Activated naive CD4-positive, alpha-beta T cell treated with anti-CD3 and anti-CD28 coated beads for 36 hours (primary cell): ENCODE measurements at places on chromosomes 13 and 19. TPM values are rescaled to one million over a fixed set of nuclear protein-coding genes. Genes with fewer than 3 reads are reported as not detected.

DNA sequence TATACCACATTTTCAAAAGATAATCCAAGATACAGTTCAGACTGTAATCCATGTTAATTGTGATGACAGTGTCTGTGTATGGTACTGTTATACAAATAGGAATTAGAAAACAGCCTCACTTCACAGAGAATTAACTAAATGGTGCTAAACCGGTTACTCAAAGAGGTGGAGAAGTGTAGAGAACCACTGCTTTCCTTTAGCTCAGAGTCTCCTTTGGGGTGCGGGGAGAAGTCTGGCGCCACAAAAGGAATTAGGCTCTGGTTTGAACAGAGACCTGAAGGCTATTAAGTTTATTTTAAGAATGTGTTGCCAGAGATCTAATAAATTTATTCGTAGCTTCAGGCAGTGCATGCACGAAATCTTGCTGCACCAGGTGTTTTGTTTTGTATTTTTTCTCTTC, 65.8 kb downstream of the FREM2 start:
- DNase-seq, result no peak

DNA sequence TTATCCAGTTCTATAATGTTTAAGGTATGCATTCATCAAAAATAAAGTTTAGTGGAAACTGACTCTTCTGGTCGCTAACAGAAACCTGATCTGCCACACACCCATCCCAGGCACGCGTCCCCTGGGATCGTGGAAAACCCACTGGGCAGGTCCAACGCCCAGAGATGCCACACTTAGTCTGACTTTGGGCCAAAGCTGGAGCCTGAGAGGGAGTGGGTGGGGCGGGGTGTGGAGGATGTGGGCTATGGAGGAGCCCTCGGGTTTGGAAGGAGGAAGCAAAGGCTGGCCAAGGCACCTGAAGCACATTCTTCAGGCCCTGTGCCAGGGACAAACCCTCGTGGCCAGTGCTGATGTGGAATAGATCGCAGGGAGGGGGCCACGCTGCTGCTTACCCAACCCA, 2.5 kb downstream of the IGFL1 start:
- DNase-seq, result no peak

CDX2 gene
- not detected for total RNA-seq

PRR36 gene
- 0.07 TPM for total RNA-seq

- no peak for DNase-seq
Observed at GRCh38 chr13:50521006-50521830, 322.3 kb downstream of the DLEU7 start.

DNA sequence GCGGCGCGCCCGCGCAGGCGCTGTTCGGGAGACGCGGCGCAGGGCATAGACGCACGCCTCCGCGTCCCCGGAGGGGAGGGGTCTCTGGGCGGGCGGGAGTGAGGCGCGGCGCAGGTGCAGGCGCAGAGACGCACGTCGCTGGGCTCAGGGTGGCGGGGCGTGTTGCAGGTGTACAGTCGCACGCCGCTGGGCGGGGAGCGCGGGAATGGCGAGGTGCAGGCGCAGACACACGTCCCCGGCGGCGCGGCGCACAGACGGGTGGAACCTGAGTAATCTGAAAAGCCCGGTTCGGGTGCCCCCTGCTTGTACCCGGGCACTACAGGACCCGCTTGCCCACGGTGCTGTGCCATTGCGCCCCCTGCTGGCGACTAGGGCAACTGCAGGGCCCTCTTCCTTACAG, 44.7 kb downstream of the PLPP2 start:
- no peak for DNase-seq

NFKBIB gene
- 52.7 TPM for total RNA-seq

SIGLECL1 gene
- total RNA-seq, result not detected

DNA sequence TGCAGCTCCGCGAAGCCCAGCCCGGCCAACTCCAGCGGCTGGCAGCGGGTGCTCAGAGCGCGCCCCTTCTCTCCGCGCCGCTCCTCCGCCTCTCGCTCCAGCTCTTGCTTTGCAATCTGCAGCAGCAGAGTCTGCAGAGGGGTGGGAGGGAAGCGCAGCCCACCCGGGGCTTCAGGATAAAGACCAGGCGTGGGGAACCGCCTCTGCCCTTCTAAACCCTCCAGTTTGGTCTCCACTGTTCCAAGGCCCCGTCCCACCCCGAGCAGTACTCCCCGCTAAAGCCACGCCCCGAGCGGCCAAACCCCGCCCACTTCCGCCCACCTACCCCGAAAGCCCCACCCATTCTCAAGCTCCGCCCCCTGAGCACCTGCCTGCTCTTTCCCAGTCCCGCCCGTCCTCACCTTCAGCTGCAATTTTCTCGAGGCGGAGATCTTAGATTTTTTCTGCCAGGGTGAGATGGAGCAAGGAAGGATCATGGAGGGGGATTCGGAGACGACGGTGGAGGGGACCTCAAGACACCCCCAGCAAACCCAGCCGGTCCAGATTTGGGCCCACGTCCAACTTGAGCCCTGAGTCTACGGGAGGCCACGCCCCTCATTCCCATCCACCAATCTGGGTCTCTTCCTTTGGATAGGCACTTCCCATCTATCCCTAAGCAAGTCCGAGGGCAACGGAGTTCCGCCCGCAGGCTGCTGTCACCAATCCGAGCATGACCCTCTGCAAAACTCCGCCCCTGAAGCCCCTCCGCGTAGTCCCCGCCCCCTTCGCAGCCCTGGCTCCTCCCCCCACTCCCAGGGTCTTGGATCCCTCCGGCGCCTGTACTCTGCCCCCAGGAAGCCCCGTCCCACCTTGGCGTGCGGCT, 1.1 kb downstream of the TNNI3 start:
- DNase-seq, result peak; percentile 51

ZNF560 gene
- 0.12 TPM for total RNA-seq

DNA sequence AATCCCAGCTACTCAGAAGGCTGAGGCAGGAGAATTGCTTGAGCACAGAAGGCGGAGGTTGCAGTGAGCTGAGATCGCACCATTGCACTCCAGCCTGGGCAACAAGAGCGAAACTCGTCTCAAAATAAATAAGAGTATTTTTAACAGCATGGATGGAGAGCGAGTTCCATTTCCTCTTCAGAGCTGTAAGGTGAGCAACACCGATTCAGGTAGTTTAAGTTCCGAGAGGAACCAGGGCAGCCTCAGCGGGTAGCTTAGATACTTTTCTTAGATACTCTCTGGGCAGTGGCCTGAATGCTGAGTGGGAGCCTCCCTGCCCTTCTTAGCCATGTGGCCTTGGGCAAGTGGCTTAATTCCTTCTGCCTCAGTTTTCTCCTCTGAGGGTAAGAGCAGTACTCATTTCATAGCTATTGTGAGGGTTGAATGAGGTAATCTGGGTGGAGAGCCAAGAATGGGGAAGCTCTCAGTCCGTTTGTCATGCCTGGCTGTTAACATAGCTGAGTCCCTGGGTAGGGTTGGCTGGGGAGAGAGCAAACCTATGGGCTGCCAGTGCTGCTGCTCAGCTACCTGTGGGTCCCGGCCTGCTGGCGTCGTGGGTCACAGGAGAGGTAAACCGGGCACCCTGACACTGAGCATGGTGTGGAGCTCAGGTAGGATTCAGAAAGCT, 4.1 kb downstream of the ATP11A start:
- no peak for DNase-seq

- no peak for DNase-seq
Observed at GRCh38 chr13:78826312-78826711, 167.4 kb upstream of the OBI1 start.

GRCh38 chr19:46496304-46496703, 637 bp upstream of the PNMA8B start:
- no peak for DNase-seq

DNA sequence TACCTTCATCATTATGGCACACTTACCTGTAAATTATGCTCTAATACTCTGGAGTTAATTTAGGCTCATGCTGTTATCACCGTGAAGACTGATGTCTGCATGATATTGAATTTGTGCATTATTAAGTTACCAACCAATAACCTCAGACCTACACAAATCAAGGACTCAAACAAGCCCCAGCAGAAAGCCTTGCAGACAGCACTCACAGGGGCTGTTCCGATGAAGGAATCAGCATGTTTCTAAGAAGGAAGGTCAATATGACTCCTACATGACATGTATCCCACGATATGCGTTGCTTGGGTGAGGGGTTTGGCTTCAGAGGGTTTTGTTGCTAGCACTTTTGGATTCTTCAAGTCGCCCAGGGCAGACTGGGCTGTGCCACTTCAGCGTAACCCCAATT, 1071.2 kb upstream of the SLC10A2 start:
- DNase-seq, result no peak

DNA sequence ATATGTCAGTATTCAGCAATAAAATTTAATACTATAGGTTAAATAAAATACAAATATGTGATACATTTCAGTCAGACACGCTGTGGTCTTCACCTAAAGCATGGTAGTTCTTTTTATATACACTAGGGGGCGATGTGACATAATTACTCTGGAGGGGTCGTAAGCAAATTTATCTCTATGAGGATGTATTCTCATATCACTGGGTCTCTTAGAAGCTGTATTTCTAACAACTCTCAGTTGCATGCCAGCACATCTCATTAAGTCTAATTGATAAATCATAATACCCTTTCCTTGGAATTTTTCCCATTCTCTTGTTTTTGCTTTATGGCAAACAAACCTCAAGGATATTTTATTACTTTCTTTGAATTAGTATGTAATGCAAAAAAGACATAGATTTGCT, 3.9 kb upstream of the PCDH17 start:
- DNase-seq, result no peak

DNA sequence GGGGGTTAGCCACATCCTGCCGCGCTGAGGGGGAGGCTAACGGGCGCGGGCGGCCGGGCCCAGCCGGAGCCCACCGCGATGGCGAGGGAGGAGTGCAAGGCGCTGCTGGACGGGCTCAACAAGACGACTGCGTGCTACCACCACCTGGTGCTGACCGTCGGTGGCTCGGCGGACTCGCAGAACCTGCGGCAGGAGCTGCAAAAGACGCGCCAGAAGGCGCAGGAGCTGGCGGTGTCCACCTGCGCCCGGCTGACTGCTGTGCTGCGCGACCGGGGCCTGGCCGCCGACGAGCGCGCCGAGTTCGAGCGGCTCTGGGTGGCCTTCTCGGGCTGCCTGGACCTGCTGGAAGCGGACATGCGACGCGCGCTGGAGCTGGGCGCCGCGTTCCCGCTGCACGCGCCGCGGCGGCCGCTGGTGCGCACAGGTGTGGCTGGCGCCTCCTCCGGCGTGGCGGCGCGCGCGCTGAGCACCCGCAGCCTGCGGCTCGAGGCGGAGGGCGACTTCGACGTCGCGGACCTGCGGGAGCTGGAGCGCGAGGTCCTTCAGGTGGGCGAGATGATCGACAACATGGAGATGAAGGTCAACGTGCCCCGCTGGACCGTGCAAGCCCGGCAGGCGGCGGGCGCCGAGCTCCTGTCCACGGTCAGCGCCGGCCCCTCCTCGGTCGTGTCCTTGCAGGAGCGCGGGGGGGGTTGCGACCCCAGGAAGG, 692 bp downstream of the RGS9BP start:
- no peak for DNase-seq

- peak; percentile 39 for DNase-seq
Observed at GRCh38 chr19:41564515-41565378, 11.2 kb upstream of the CEACAM21 start.

- peak; percentile 8 for DNase-seq
Observed at GRCh38 chr13:71879129-71879535, 12.1 kb upstream of the DACH1 start.

GRCh38 chr13:97574926-97575325, 141.0 kb downstream of the RAP2A start:
- DNase-seq, result peak; percentile 51

ZNF723 gene
- total RNA-seq, result not detected

C13orf42 gene
- total RNA-seq, result not detected

- DNase-seq, result no peak
Observed at GRCh38 chr13:26946684-26947343, 186.2 kb upstream of the GPR12 start.

DNA sequence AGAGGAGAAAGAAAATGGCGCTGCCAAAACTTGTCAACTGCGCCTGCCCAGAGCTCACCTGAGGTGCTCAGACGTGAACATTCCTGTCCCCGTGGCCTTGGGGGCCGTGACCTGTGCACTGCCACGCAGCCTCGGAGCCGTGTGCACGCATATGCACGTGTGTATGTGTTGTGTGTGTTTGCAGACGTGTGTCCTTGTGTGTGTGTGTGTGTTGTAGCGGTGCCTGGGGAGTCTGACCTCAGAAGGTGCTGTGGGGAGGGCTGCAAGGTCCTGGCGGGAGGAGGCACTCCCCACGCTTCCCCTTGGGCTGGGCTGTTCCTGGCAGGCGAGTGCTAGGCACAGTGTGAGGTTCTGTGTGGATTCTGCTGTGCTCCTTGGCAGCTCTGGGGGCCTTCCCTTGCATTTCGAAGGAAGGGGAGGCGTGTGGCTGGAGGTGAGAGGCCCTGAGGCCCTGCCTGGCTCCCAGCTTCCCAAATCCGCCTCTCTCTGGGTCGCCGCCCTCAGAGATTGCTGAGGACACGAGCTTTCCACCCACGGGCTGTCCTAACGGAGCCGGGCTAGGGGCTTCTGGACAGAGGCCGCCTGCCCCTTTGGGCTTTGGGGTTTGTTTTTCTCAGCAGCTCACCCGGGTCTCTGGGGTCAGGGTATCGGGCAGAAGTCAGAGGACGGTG, 4.5 kb downstream of the BSG start:
- DNase-seq, result no peak

- no peak for DNase-seq
Observed at GRCh38 chr13:113962975-113963374, 10.9 kb downstream of the C13orf46 start.

ZNF260 gene
- total RNA-seq, result 3.7 TPM

KLK4 gene
- total RNA-seq, result not detected

DNA sequence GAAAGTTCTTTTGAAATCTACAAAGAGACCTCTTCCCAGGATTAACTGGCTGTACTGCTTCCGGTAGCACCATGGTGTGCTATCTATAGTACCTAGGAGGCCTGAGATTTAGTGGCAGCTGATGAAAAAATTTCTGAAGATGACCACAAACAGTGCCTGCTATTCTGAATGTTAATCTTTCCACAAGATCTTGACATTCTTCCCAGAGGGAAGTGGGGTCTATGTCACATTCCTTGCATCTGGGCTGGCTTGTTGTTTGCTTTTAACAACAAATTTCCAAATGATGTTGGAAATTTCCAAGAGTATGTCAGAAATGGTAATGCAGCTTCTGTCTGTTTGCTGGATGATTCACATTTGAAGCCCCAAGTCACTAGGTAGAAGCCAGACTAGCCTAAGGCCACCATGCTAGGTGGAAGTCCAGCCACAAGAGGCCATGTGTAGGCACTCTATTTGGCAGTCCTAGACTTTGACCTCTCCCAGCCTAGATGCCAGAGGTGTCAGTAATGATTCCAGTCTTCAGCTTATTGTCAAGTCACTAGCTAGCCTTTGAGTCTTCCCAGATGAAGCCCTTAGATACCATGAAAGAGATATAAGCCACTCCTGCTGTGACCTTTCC, 22.1 kb downstream of the SPART start:
- DNase-seq, result no peak

- DNase-seq, result no peak
Observed at GRCh38 chr13:109816112-109816807, 29.9 kb upstream of the IRS2 start.

DNA sequence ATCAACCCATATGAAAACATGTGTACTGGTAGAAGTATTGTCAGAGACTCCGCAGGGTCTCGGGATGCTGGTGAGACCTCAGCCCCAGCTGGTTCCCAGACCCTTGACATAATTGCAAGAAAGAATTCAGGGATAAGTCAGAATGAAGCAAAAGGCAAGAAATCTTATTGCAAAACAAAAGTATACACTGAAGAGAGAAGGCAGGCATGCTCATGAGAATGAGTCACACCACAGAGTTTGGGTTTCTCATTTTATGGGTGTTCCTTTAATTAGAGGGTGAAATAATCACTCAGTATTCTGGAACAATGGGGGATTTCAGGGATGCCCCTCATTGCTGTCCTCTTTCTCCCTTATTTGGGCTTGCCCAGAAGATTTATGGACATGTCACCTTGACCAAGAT, 1423.8 kb upstream of the MIR17HG start:
- no peak for DNase-seq
